Smooth muscle cell of bladder (primary cell): ENCODE measurements at places on chromosomes 2 and 18. TPM values are rescaled to one million over a fixed set of nuclear protein-coding genes. Genes with fewer than 3 reads are reported as not detected.

The FOXI3 gene
- not detected in 2 replicates for total RNA-seq

The KCNG2 gene
- total RNA-seq, result 1.3 and 4.7 TPM in 2 replicates

The REL gene
- total RNA-seq, result 1.7 and 2.7 TPM in 2 replicates

The CYP26B1 gene
- 0.14 and 0.18 TPM in 2 replicates for total RNA-seq

The STAT4 gene
- 1.4 and 2.0 TPM in 2 replicates for total RNA-seq

The POTEC gene
- under 0.01 TPM in 1 of 2 replicates, not detected in the other for total RNA-seq

The LCT gene
- total RNA-seq, result not detected in 2 replicates

The SLC9A4 gene
- under 0.01 TPM in 1 of 2 replicates, not detected in the other for total RNA-seq

The EVA1A gene
- total RNA-seq, result 13.2 and 13.4 TPM in 2 replicates

The CTAGE1 gene
- total RNA-seq, result not detected in 2 replicates

The CARF gene
- total RNA-seq, result 5.1 and 5.3 TPM in 2 replicates

The LGALSL gene
- total RNA-seq, result 3.8 and 5.6 TPM in 2 replicates

The SERPINB7 gene
- total RNA-seq, result 1.4 and 4.1 TPM in 2 replicates

The OXER1 gene
- total RNA-seq, result under 0.01 TPM in 1 of 2 replicates, not detected in the other
